ENCODE measurements at places on chromosomes 5 and 9.
A peak's percentile ranks its signal among the peaks of the same experiment; 100 is the strongest.

GRCh38 chr9:89751079-89751825 is 146.4 kb downstream of the GADD45G start:
- no peak for DNase-seq

DNA sequence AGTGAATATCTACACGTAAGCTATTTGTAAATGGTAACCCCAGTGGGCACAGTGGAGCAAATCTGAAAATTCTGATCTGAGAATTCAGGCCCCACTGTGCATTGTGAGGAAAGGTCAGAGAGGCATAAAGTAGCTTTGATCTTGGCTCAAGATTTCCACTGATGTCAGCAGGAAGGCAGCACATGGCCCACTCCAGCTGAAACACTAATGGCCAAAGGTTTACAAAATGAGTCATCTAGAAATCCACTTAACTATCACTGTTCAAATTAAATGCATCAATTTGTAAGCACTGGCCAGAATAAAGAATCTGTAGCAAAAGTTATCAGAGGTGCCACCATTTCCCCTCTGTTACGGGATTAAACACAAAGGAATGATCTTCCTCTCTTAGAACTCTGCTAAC is 191.6 kb downstream of the C9orf152 start:
- no peak for DNase-seq

GRCh38 chr5:90518661-90519060 is 10.7 kb downstream of the LYSMD3 start:
- no peak for DNase-seq

DNA sequence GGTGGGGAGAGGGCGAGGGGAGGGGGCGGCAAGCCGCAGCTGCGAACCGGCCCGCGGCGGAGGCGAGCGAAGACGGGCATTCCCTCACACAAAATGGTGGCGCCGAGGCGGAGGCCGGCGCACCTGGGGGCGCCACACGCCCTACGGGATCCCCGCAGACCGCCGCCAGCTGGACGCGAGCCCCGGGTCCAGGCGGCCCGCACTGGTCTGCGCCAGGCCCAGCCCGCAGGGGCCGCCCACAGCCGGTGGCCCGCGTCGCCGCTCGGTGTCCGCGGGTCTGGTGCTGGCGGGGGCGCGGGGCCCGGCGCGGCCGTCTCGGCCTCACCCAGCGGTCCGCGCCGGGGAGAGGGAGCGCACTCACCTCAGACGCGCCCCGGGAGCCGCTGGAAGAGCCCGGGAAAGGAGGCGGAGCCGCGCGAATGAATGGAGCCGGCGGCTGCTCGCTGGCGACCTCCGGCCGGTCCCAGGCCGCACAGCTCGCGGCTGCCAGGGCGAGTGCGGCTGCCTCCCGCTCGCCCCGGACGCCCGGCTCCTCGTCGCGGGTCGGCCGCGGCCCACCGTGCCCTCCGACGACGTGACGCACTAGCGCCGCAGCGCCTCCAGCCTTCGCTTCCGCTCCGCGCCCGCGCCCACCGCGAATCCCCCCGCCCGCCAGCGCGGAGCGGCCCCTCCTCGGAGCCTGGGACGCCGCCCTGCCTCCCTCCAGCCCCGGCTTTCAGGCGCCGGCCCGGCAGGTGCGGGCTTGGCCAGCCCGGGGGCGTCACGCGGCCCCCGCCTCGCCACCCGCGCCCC is at the start of gene FAM169A:
Gene FAM169A, minus strand, starts transcription at position 584 of the 792 bp plus-strand sequence. CDS start 24,711 bp downstream, outside the sequence.
- peak; percentile 9 for DNase-seq

GRCh38 chr9:130240410-130241197 is 25.0 kb upstream of the HMCN2 start:
- DNase-seq: peak; percentile 80

- DNase-seq: no peak
These were observed 101.0 kb downstream of the FGF1 start for GRCh38 chr5:142584891-142585290.

GRCh38 chr5:132203464-132203818 is 24.2 kb downstream of the P4HA2 start:
- no peak for DNase-seq

GRCh38 chr5:109030360-109031143 is 282.9 kb downstream of the FER start:
- no peak for DNase-seq

DNA sequence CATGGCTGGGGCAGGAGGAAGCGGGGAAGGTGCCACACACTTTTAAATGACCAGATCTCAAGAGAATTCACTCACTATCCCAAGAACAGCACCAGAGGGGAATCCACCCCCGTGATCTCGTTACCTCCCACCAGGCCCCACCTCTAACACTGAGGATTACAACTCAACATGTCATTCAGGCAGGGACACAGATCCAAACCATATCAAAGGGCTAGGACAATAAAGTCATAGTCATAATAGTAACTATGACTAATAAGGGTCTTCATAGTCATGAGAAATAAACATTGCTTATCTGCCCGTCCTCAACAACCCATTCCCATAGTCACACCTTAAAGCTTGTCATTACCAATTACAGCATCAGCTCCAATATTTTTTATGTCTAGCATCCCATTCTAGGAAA is 65.3 kb upstream of the SMC2 start:
- no peak for DNase-seq

- DNase-seq: no peak
These were observed 40.1 kb upstream of the GRHPR start for GRCh38 chr9:37382161-37382981.

DNA sequence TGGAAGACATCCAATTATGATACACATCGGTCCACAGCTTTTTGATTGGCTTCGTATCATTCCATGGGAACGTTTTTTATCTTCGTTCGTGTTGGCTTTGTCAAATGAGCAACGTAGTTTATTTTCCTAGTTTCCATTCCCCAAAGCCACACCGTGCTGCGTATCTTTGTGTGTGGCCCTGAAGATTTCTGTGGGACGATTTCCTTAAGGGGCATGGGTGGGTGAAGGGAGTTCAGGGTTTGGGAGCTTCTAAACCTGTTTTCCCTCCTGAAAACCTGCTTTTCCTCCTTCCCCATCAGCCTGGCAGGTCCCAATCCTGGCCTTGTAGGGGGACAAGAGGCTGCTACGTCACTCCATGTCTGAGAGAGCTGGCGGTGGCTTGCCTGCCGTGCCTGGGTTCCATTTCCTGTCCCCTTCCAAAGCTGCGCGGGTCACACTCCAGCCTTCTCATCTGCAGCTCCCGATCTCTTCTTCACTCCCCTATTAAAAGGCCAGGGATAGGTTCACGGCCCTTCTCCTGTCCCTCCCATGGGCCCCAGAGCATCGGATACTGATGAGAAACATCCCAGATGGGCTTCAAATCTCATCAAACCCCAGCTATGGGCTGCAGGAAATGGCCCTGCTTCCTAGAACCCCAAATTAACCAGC is 23.5 kb upstream of the ASS1 start:
- DNase-seq: no peak

DNA sequence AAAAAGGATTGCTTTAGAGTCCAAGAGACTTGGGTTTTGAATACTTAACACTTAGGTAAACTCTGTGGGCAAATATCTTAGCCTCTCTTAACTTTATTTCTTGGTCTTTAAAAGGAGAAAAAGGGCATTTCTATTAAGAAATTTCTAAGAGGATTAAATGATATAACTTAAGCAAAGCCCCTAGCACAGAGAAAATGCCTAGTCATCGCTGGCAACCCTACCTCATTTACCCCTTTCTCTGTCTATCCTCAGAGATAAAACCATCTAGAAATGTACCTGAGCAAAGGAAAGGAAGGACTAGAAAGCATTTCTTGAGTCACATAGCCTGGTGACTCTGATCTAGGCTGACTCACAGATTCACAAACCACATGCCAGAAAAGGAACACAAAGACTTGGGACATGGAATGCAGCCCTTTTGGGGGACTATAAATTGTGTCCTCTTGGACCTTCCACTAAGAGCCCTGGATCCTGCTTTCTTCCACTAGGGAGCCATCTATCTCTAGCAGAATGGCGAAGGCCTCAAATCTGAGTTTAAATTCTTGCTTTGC is 120.6 kb downstream of the FOXD1 start:
- no peak for DNase-seq

DNA sequence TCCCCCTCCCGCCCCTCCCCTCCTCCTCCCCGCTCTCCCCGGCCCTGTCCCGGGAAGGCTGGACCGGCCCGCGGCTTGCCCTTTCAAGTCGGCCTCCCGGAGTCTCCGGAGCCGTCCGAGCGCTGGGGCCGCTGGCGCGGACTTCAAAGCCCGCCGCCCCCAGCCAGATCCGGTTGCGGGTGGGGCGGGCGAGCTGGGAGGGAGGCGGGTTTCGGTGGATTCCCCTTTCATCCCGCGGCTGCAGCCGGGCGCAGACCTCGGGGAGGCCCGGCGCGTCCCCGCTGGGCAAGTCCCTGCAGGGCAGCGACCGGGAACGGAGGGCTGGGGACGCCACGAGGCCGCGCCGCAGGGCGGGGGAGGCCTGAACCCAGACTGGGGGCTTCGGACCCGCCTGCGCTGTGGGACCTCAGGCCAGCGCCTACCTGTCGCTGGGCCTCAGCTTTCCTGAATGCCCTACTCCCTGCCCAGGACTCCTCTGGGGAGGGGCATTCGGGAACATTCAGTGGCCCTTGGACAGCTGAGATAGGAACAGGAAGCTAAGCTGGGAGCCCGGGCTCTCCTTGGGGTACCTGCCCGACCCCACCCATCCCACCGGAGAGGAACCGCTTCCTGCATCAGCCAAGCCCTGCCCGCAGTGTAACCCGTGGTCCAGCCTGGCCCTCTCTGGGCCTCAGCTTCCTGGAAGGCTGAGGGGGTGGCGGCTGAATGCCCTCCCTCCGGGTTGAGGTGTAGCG is 23.4 kb downstream of the C9orf50 start:
- DNase-seq: peak; percentile 37

DNA sequence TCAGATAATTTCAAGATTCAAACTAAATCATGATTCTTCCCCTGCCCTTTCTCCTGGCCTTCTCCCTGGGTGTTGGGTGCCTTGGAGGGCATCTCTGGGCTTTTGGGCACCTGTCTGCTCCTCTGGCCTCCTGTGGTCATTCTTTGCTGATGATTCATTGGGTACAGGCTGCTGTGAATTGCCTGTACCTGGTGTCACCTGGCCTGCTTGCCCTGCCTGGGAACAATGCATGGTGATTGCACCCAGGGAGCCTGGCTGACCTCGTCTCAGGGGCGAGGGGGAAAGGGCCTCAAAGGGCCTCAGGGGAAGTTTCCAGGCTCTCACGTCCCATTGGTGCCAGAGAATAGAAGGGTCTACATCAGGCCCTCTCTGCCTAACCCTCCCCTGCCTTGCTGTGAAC is 20.1 kb upstream of the CKMT2 start:
- DNase-seq: no peak

- no peak for DNase-seq
These were observed 1583.2 kb upstream of the WWC1 start for GRCh38 chr5:166708291-166708690.

GRCh38 chr9:133812077-133812868 is 74.1 kb upstream of the SARDH start:
- no peak for DNase-seq

GRCh38 chr5:87151547-87151946 is 116.1 kb upstream of the RASA1 start:
- DNase-seq: peak; percentile 63

- no peak for DNase-seq
These were observed 56.6 kb downstream of the CHSY3 start for GRCh38 chr5:129960831-129961230.

- no peak for DNase-seq
These were observed 471.2 kb downstream of the TAF11L14 start for GRCh38 chr5:18105449-18105848.

DNA sequence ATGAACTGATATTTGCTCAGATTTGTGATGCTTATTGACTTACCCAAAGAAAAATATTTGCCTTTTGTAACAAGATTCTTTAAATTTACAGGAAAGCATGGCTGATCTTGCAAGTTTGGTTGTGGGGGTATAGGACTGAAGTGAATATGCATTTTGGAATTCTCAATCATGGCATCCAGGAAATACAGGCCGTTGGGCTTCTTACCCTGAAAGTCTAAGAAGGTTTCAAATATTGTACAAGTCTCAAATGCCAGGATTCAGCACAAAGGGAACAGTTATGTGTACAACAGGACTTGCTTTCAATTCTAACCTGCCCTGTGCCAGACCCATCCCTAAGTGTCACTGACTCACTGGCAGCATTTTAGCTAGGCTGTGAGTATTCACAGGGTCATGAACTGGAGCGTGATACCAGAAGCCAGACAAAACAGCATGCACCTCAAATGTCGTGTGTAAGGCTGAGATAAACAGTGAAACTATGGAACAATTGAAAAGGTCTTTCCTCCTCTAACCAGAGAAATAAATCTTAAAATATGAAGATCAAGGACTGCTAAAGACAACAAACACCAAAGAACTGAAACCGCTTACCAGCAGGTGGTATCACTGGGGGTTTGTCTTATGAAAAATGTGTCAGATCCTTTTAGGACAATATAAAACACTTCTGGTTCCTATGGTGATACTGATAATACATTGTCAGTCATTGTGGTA is 168.6 kb upstream of the RGMB start:
- DNase-seq: no peak

- DNase-seq: no peak
These were observed 37.8 kb upstream of the ANKRD31 start for GRCh38 chr5:75274486-75274885.

DNA sequence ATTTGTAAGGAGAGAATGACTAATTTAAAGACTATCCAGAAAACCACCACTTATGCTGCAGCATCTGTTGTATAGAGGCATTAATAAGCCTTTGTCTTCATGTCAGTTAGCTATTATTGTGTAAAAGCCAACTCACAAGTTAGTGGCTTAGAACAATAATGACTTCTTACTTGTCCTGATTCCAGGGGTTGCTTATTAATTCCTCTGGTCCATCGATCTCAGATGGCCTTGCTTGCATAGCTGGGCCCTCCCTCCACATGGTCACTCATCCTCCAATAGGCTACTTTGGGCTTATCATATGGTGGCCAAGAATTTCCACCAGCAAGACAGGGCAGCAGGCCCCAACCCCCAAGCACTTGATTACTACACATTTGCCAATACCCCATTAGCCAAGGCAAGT is 44.5 kb upstream of the STK32A start:
- no peak for DNase-seq

DNA sequence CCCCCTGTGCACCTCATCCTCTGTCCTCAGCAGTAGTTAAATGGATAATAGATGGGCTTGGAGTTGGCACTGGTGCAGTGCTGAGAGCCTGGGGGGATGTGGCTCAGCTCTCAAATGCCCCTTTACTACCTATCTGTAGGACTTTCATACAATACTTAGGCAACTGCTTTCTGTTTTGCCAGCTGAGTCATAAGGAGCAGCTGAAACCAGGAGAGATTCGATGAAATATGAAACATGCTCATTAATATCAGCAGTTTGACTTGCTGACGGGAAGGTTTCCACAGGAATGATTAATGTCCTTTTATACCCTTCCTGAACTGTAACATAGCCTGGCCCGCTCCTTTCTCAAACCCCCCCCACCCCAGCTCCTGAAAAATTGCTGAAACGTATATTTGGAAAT is 142.6 kb downstream of the SAXO1 start:
- no peak for DNase-seq

GRCh38 chr5:3715062-3715461 is 119.4 kb downstream of the IRX1 start:
- no peak for DNase-seq

- no peak for DNase-seq
These were observed 14.1 kb upstream of the SPARC start for GRCh38 chr5:151700820-151701219.

Data from inflammatory macrophage treated with lipopolysaccharide for 1 hour (primary cell).